NCI-H1048 (cell line): ENCODE measurements at places on chromosomes 1 and 21.

DNA sequence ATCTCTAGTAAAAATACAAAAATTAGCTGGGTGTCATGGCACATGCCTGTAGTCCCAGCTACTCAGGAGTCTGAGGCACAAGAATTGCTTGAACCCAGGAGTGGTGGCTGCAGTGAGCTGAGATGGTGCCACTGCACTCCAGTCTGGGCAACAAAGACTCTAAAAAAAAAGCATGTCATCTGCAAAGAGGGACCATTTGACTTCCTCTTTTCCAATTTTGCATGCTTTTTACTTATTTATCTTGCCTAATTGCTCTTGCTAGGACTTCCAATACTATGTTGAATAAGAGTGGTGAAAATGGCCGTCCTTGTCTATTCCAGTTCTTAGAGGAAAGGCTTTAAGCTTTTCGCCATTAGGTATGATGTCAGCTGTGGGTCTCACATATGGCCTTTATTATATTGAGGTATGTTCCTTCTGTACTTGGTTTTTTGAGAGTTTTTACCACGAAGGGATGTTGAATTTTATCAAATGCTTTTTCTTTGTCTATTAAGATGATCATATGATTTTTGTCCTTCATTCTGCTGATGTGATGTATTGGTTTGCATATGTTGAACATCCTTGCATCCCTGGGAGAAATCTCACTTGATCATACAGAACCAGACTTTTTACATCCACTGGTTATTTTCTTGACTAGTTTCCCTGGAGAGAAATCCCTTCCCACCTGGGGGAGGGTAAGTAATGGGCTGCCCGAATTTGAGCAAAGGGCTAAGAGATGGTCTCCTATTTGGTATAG is 17.0 kb upstream of the RAP1GAP start:
- no peak for DNase-seq

DNA sequence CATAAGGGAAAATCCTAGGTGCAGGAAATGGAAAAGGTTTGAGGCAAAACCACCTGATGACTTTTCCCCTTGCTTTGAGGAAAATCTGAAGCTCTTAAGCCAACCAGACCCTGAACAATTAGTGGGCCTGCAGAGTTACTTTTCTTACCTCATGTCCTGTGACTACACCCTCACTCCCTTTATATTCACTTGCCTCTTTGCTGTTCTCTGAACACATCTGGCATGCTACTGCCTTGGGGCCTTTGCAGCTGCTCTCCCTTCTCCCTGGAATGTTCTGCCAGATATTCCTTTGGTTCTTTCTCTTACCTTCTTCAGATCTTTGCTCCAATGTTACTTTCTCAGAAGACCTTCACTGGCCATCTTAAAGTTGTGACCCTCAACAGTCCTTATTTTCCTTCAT is 21.8 kb downstream of the RPTN start:
- no peak for DNase-seq

- DNase-seq = no peak
These were observed 45.5 kb upstream of the ETS2 start for GRCh38 chr21:38760017-38760761.

- no peak for DNase-seq
These were observed 74.4 kb downstream of the CAMTA1 start for GRCh38 chr1:6859415-6860343.

GRCh38 chr1:69082312-69082711 is 485.4 kb upstream of the LRRC7 start:
- DNase-seq = no peak

DNA sequence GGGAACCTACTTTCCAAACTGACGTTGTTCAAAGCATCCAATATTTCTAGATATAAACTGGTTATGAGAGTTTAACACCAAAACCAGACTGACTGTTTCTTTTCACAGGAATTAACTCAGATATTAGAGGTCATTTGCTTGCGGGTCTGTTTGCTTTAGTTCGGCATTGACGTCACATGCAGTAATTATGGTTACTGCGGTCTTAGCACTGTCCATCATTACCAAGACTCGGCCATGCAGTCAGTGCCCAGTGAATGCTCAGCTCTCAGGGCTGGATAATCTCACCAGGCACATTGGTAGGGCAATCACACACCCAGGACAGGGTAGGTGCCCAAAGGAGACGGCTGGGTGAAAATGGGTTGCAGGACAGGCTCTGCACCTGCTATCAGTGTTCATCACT is 9.9 kb upstream of the F3 start:
- DNase-seq = no peak

GRCh38 chr1:3795453-3796214 is 664 bp downstream of the LRRC47 start:
- DNase-seq = no peak

GRCh38 chr21:35043549-35043948 is 5.6 kb downstream of the RUNX1 start:
- no peak for DNase-seq

GRCh38 chr1:201229095-201229494 is 38.5 kb downstream of the IGFN1 start:
- DNase-seq = no peak

GRCh38 chr1:182147136-182147820 is 85.8 kb upstream of the ZNF648 start:
- no peak for DNase-seq

DNA sequence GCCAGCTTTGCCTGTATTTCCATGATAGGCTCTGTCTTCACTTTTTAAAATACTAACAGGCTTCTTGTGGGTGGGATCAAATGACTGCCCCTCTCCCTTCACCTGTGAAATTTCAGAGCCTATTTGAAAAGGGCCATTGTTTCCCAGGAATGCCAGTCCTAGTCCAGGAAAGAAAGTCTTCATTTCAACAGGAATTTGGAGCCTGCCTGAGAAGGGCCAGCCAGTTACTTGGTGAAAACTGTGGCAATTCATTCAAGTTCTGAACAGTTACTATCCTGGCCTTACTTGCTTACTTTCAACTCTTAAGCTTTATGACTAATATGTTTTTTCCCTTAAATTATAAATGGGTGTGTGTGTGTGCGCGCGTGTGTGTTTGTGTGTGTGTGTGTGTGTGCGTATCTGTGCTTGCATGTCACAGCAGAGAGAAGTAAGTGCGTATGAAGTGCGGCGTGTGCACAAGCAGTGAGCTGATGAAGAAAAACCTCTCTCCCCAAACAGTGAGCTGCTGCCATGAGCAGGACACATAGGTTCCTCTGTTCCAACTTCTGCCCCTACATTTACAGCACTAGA is 67.5 kb upstream of the RNPC3 start:
- no peak for DNase-seq

DNA sequence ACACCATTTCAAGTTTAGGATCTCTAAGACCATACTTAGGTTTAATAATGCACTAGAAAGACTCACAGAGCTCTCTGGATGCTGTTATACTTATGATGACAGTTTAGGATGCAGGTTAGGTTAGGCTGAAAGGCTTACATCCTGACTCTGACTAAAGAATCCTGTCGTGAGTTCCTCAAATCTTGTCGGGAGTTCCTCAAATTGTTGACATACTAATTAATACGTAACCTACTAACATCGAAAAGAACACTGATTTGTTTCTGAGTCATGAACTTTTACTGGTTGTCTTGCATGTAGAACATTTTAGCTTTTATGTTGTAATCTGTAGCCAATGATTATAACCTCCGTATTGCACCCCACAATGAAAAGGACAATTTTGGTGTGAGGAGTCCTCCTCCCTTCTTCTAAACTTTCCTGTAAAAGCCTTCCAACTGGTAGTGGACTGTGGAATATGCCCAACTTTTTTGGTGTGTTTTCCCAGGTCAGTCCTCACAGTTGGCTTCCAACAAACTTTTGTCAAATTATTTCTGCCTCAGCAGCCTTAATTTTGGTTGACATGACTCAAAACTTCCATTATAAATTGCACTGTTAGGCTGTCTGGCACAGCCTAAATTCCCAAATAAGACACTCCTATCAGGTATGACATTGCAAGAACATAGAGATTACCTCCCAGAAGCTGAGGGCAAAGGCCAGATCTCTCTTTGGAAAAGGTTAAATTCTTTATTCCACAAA is 107.9 kb upstream of the PALMD start:
- no peak for DNase-seq

DNA sequence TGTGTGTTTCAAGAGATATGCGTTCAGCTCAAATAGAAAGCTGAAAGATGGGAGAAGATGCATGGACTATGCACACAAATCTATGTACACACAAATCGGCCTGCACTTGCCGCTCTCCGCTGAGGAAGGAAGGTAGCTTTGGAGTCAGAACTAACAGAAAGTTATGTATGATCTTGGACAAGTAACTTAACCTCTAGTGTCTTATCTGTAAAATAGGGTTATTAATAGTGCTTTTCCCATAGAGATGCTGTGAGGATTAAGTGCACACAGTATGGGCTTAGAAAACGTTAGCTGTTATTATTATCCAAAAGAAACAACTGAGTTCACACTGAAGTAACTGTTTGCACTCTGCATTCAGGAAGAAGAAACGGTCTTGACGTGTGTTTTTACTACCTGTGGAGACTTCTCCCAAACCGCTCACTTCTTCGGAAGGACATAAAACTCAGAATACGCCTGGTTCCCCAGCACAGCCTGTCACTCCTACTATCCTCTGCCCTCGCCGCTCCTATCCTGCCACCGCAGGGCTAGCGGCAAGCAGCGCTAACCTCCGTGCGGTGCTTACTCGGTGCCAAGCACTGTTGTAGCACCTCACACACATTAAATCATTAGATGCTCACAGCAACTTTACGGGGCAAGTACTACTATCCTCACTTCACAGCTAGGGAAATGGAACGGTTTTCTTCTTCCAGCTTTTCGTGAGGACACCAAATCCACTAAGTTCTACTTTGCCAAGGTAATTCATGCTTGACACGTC is 1.3 kb downstream of the TGFBR3 start:
- no peak for DNase-seq

GRCh38 chr1:157482174-157482573 is 70.1 kb downstream of the FCRL5 start:
- DNase-seq = no peak

- DNase-seq = no peak
These were observed 1.3 kb upstream of the UBE2J2 start for GRCh38 chr1:1274931-1275431.

GRCh38 chr1:57820356-57821095 is 396.7 kb upstream of the DAB1 start:
- DNase-seq = no peak

DNA sequence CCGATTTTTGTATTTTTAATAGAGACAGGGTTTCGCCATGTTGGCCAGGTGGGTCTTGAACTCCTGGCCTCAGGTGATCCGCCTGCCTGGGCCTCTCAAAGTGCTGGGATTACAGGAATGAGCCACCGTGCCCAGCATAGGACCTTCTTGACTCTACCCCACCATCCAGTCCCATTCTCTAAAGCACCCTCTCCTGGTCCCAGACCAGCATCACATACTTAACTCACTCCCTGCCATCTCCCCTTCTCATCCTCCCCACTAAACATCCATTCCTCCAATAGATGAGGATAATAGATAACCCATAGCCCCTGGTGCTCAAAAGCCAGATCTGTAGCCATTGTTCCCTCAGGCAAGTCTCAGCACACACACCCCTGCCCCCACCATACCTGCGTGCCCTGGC is 2.1 kb downstream of the ENTREP3 start:
- no peak for DNase-seq

- DNase-seq = no peak
These were observed 16.3 kb downstream of the SOX13 start for GRCh38 chr1:204089044-204089751.

- no peak for DNase-seq
These were observed 6.8 kb downstream of the OLIG2 start for GRCh38 chr21:33032434-33033047.

DNA sequence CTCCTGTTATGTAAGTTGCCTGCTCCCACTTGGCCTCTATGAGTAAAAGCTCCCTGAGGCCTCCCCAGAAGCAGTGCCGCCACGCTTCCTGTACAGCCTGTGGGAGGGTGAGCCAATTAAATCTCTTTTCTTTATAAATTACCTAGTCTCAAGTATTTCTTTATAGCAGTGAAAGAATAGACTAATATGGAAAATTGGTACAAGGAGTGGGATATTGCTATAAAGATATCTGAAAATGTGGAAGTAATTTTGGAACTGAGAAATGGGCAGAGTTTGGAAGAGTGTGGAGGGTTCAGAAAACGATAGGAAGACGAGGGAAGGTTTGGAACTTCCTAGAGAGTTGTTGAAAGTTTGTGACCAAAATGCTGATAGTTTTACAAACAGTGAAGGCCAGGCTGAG is 572.3 kb downstream of the MATN1 start:
- no peak for DNase-seq

GRCh38 chr1:112583366-112583765 is 35.6 kb downstream of the ST7L start:
- DNase-seq = no peak

GRCh38 chr1:240909701-240910457 is 297.9 kb upstream of the GREM2 start:
- DNase-seq = no peak

DNA sequence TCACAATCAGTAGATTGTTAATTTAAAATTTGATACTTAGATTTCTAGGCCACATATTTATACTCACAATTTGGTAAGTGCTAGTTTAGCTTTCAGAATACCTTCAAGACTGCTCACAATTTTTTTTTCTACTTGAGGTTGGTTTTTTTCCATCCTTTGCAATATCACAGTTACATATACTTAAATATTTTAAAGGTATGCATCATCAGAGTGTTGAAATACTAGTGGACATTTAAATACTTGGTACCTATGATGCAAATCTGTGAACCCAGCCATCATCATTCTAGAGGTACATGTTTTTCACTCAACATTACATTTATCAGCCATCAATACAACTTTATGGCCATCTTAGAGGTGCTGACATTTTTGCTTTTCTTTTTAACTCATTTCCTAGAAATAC is 6.2 kb upstream of the LRRC40 start:
- DNase-seq = no peak

- no peak for DNase-seq
These were observed 161.7 kb upstream of the EDN2 start for GRCh38 chr1:41646186-41646585.

DNA sequence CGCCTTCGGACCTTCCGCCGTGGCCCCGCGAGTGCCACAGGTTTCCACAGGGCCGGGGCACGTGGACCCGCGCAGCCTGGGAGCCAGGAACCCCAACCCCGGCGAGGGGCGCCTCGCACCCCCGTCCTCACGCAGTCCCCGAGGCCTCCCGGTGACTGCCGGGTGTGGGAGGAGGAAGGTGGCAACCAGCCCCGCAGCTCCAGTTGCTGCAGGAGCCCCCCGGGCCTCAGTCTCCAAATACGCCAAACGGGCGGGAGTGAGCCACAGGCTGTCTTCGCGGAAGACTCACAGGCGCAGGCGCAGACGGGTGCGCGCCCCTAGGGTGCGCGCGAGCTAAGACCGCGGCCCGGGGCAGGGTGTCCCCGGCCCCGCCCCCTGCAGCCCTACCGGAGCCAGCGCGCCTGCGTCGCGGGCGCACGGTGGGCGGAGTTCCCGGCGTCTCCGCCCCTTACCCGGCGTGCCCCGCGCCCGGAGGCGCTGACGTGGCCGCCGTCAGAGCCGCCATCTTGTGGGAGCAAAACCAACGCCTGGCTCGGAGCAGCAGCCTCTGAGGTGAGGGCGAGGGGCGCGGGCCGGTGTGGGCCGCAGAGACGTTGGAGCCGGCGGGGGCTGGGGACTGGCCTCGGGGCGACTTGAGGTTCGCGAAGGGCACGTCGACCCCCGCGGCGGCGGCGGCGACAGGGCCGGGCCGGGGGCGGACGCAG is at the start of gene ARF1:
Gene ARF1, plus strand, starts transcription at position 495 of the 704 bp plus-strand sequence. CDS start 14,407 bp downstream, outside the sequence.
- peak; percentile 92 for DNase-seq
